CD4-positive, alpha-beta T cell treated with Interferon alpha-2 for 1 hour (primary cell): ENCODE measurements at places on chromosomes 7 and 10.

DNA sequence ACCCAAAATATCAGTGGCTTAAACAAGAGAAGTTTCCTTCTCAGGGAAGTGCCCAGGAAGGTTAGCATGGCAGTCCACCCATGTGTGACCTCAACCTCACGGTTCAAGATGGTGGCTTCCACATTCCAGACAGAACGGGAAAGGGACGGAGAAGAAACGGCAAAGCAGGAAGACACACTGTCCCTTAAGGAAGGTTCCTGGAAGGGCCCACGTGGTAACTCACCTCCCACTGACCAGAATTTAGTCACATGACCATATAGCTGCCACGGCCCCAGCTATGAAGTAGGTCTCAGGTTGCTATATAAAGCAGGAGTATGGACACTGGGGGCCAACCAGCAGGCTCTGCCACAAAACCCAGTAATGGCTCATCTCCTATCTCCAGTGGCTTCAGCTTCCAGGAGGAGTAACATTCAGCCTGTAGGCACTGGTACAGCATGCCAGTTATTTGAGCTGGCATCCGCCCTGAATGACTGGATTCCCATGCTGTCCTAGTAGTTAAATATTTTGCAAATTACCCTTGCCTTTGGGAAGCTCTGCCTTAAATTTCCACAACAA lies 278.5 kb upstream of the KLF14 start:
- DNase-seq = no peak

DNA sequence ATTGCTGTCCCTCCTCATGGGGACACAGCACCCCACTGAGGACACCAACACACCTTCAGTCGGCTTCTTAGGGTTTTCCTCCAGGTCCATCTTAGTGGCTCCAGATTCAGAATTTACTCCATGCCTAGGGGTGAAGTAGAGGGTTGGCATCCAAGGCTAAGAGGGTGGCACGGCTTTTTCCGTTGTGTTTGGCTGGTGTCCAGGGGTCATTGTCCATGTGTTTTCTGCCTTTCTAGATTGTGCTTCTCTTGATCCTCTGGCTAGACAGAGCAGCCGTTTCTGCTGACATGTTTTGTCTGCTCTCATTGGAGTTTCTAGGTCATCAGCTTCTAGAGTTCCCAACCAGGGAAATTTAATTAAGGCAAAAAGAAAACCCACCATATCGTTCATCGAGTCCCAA lies 291.6 kb upstream of the CELF2 start:
- DNase-seq = no peak

DNA sequence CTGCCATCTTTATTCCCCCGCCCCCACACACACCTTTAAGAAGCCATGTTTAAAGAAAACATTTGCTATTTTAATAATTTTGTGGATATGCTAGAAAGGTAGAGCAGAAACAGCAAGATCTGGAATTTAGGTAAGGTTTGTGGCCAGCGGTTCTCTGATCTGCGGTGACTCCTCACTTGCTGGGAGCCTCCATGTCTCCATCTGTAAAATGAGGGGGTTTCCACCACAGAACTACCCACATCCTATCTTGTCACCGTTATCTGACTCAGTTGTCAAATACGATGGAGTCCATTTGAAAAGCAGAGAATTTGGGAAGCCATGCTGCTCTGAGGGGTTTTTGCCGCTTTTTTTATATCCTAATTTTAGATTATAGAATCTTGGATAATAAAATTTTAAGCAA lies 23.3 kb downstream of the MACC1 start:
- no peak for DNase-seq

DNA sequence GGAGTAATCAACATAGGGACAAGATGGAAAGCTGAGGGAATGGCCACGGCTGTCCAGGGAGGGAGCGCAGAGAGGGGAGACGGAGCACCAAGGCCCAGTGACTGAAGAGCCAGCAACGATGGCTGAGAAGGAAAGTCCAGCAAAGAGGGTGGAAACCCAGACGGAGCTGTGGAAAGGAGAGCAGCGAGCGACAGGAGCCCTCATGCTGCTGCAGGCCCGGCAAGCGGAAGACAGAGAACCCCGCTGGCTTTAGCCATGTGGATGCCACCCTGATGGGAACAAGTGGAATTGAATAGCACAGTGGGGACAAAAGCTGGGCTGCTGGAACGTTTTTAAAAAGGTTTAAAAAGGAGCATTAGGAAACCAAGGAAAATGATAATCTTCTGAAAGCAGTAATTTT lies 82.9 kb upstream of the DDC start:
- no peak for DNase-seq

DNA sequence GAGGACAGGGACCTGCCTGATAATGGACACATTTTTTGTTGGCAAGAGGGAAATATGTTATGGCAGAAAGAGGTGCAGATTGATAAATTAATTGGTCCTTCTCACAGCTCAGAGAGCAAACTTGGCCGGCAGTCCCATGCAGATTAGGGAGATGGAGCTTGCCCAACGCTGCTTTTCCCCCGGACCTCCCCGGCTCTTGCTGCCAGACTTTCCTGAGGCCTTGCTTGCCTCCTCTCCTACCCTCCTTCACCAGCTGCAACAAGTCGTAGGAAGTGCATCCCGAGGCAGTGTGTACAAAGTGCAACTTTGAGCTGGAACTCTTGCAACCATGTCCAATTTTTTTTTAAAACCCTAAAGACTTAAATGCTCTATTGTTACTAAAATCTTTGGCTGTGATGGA lies 215.5 kb downstream of the LRMDA start:
- no peak for DNase-seq

DNA sequence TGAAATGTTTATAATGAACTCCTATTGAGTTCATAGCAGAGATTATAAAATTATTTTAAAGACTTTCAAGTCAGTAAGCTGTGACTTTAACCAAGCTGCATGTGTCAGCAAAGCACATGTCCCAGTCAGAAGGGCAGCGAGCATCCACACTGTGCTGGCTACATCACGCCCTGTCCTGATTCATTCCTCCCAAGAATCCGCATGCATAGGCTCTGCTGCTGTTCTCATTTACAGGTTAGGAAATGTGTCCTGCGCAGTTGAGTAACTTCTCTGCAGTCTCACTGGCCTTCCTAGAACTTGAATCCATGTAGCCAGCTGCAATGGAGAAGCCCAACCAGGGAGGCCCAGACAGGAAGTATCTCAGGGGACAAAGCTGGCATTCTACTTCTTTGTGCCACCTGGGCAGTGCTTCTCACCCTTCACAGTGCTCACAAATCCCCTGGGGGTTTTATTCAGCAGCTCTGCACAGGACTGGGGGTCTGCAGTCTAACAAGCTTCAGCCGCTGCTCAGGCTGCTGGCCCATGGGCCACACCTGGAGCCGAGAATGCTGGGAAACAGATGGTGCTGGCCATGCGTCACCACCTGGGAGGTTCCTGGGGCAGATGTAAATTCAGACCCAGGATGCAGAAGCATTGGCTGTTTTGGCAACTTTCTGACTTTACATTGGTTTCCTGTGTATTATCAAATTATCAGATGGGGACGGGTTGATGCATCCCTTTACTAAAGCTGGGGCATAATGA lies 192.8 kb upstream of the GDF10 start:
- no peak for DNase-seq

DNA sequence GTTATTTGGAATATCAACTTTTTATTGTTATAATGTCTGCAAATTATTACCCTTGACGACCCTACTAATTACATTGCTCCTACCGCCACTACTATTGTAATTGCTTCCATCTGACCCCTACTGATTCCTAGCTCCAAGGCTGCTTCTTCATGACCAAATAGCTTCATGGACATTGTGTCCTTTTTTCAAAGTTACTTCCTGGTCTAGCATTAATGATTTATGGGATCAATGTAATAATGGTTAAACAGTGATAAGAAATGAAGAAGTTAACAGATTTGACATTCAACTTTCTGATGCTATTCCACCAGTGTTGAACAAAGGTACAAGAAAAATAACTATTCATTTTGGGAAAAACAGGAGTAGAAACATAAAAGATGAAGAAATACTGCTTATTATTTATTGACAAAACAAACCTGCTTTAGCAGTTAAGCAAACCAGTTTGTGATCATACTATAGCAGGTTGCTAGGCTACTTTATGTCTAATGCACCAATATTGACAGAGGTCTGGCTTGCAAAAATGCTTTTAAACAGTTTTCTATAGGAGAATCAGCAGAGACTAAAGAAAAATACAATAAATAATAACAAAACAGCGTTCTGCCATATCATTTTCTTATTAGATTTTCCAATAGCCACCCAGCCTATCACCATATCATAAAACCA lies 125.8 kb downstream of the PCLO start:
- no peak for DNase-seq

DNA sequence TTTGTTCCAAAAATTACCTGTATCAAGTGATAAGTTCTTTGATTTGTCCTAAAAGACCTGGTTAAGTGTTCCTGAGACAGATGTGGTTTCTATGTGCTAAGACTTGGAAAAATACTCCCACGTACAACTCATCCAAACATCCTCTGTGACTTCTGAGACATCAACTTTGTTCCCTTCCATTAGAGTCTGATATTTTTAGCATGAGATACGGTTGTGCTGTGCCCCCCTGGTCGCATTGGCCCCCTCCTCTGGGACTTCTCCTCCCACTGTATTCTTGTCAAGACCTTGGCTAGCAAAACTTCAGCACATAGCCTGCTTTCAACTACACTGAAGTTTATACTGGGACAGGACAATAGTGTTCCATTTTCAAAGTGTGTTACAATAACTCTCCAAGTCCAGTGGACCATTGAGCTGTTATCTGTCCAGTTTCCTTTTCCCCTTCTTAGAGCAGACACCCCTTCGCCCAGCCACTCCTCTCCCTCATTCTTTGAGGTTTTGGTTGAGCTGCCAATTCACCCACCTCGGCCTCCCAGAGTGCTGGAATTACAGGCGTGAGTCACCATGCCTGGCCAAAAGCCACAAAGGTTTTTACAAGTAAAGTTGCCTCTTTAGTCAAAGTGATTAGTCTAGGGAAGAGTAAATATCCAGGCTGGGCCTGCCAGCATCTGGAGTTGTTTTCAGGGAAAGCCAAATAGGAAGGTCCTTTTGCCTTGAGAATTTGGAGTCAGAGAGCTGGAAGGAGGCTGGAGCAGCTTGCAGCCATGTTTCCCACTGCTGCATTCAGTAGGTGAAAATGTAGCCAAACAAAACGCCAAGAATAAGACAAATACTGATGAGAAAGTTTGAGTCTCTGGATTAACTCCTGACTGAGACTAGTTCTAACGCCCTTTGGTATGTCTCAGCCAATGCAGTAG lies 17.8 kb upstream of the PDLIM1 start:
- DNase-seq = no peak

GRCh38 chr7:133186060-133186459 lies 66.8 kb upstream of the EXOC4 start:
- no peak for DNase-seq

GRCh38 chr7:23895666-23896096 lies 185.7 kb downstream of the STK31 start:
- no peak for DNase-seq

GRCh38 chr10:125113691-125114371 lies 46.5 kb downstream of the CTBP2 start:
- DNase-seq = no peak

DNA sequence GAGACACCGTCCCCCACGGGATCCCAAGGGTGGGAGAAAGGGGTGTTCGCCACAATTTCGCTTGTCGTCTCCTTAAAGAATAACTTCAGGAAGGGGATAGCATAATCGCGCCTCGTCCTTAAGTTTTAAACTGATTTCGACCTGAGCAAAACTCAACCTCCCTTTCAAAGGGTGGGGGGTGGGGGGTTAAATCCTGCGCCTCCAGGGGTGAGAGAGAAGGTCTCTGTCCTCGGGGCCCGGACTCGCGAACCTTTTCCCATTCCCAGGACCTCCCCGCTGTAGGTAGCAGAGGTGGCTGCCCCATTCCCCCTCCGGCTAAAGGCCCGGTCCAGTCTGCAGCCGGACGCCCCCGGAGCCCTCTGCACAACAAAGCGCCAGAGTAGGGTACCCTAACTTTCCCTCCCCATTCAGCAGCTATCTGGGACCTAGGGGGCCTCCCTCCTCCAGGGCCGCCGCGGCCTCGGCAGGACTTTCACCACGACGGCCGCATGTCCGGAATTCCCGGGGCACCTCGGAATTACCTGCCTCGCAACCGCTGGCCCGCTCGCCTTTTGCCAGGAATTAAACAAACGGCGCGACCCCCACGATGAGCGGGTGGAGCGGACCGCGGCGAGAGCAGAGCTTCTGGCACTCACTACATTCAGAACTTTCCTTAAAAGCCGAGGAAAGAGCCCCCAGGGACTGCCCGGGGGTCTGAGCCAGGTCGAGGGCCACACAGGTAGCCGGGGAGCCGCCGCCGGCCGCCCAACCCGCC lies 1.7 kb downstream of the CDK6 start:
- DNase-seq = no peak

GRCh38 chr10:100516847-100517246 lies 2.8 kb downstream of the SEC31B start:
- DNase-seq = no peak

GRCh38 chr10:86684331-86685097 lies 16.2 kb downstream of the LDB3 start:
- no peak for DNase-seq

DNA sequence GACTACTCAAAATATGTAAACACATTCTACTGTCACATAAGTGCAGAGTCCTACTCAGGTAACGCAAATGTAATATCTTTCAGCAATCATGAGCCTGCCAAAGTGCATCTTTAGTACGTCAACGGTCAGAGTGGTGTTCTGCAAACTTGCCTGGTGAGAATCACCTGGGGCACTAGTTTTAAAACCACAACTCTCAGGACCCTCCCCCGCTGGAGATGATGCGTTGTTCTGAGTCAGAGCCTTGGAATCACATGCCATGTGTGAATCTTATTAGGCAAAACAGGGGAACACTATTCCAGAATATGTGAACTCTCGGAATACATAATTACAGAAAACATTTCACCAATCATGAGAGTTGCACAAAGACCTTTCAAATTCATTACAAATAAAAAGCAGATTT lies 115.7 kb downstream of the TPK1 start:
- DNase-seq = no peak

DNA sequence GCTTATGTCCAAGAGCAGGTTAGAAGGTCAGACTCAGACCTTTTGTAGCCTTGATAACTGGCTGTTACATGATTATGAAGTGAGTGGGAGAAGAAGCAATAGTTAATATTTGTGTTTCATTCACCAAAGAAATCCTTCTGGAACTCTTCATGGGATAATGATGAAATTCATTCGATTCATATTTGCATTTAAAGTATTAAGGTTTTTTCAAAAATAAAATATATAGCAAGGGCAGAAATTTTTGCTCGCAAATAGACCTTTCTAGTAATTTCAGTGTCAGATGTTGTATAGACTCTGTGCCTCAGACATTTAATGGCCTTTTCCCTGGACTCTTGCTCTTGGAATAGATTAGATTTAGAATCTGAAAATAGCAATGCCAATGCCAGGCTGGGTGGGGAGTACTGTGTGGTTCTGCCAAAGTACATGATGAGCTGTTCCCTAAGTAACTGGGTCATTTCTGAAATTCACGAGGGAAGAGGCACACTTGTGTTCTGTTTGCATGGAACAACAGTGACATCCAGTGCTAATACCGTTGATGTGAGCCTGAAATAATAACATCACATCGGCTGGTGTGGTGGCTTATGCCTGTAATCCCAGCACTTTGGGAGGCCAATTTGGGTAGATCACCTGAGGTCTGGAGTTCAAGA lies 119.2 kb downstream of the MBL2 start:
- no peak for DNase-seq

DNA sequence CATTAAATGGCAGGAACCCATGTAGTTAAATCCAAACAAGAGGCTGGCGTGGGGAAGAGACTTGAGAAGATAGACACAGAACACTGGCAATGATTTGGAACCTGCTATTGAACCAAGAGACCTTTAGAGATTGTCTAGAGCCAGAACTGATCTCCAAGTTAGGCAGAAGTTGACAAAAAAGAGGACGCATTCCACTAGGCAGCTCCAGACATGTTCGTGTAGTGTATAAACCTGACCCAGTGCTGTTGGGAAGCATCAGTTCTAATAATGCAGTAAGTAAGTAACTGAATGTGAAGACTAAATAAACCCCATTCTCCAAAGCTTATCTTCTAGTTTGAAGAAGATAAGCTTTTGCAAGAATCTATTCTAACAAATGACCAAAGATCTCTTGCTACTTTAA lies 50.8 kb downstream of the AP3M1 start:
- no peak for DNase-seq
